ENCODE measurements at places on chromosomes 3 and 15.

- no peak for DNase-seq
Observed at GRCh38 chr15:22903427-22903826, 65.0 kb downstream of the NIPA2 start.

- peak; percentile 31 for DNase-seq
Observed at GRCh38 chr3:27721717-27722564, at the start of gene EOMES. Gene EOMES (minus strand): TSS chr3:27722323. CDS start chr3:27722294, 29 bp downstream.

- DNase-seq, result peak; percentile 70
Observed at GRCh38 chr3:135268941-135269532, 474.0 kb downstream of the EPHB1 start.

DNA sequence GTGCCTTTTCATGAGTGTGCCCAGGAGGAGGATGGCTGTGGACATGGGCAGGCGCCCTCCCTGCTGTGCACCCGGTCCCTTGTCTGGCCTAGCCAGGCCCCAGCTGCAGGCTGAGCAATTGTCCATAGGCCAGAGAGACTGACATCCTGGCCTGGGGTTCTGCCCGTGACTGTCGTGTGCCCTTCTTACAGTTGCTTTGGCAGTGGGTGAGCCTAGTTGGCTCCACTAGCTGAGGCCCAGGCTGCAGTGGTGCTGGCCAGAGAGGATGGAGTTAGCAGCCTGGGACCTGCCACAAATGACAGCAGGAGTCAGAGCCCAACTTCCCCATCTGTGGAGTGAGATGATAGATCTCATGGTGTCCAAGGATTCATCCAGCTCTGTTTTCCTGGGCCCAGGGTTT is 9.0 kb upstream of the CHRNB4 start:
- DNase-seq, result no peak

DNA sequence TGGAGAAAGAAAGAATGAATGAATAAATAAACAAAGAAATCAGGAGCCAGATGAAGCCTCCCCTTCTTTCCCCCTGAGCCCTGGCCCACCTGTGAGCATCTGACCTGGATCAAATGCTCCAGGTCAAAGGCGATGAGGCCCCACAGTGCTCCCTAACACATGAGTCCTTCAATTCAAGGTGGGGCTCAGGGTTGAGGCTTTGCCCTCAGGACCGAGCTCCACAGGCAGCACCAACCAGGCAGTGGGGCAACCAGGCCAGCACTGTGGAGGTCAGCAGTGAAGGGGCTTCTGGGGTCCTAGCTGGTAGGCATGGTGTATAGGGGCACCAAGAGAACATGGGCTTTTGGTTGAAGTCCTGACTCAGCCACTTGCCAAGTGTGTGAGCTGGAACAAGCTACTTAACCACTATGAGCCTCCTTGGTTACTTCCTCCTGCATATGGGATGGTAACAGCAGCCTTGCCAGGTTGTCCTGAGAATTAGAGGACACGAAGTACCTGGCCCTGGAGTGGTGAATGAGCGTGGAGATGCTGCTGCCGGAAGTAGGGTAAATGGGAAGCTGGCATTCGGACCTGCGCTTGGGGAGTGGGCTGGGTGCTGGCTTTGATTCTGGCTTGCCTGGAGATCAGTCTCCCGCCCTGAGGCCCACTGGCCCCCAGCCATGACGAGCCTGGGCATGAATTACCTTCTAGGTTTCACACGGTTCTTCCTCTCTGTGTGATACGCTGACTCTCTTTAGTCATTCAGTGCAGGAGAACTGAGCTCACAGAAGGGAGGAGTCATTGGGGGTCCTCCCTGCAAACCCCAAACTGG is 10.0 kb upstream of the PAQR5 start:
- DNase-seq, result no peak
